ENCODE measurements at places on chromosomes 16 and 17. TPM values are rescaled to one million over a fixed set of nuclear protein-coding genes. Genes with fewer than 3 reads are reported as not detected.

VTN gene
- not detected for total RNA-seq

EVI2A gene
- 74.9 TPM for total RNA-seq

PSMD7 gene
- total RNA-seq, result 82.3 TPM

MYH13 gene
- total RNA-seq, result not detected

OR1D2 gene
- not detected for total RNA-seq

NKD1 gene
- 1.1 TPM for total RNA-seq

FA2H gene
- total RNA-seq, result not detected

REXO5 gene
- 12.4 TPM for total RNA-seq

DRC7 gene
- total RNA-seq, result 0.17 TPM

KRT31 gene
- not detected for total RNA-seq

KRTAP4-5 gene
- not detected for total RNA-seq

ZPBP2 gene
- total RNA-seq, result not detected

CAPNS2 gene
- total RNA-seq, result not detected

UNC13D gene
- 222 TPM for total RNA-seq

MT4 gene
- total RNA-seq, result not detected

C16orf78 gene
- total RNA-seq, result not detected

MYH3 gene
- total RNA-seq, result 6.0 TPM

C17orf107 gene
- total RNA-seq, result 3.0 TPM

CCDC78 gene
- total RNA-seq, result 5.8 TPM

NEUROD2 gene
- total RNA-seq, result not detected

CHD9NB gene
- total RNA-seq, result 0.17 TPM

COG8 gene
- 42.5 TPM for total RNA-seq

BIRC5 gene
- 54.9 TPM for total RNA-seq

RTN4RL1 gene
- total RNA-seq, result 0.22 TPM

CALB2 gene
- not detected for total RNA-seq

NHERF1 gene
- total RNA-seq, result 241 TPM

CRYBA1 gene
- total RNA-seq, result not detected

C1QTNF8 gene
- total RNA-seq, result not detected

PRCD gene
- total RNA-seq, result 1.1 TPM

KRTAP1-1 gene
- not detected for total RNA-seq

ZNF750 gene
- total RNA-seq, result not detected

TAT gene
- total RNA-seq, result not detected

GPR179 gene
- total RNA-seq, result 0.06 TPM

All from activated naive CD8-positive, alpha-beta T cell treated with anti-CD3 and anti-CD28 coated beads, Interleukin-2, amount 10 ng/mL, durations not matched to agents 7 days and 5 days (primary cell).